Epithelial cell of prostate (primary cell): ENCODE measurements at places on chromosomes 4 and X.

DNA sequence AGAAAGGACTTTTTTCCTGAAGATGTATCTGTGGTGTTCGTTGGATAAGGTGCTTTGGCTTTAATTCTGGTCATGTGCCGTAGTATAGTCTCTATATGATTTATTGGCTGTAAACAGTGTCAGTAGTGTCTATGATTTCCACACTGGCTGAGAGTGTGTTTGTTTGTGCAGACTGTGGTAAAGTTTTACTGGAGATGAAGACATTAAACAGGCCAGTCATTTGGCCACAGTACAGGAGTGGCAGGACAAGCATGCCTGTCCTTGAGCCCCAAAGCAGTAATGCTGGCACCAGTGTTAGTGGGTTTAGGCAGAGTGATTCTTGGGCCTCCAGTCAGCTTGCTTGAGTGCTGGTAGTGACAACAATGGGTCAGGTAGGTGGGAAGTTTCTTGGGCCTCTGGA, 1023.9 kb upstream of the GRID2 start:
- DNase-seq = no peak

DNA sequence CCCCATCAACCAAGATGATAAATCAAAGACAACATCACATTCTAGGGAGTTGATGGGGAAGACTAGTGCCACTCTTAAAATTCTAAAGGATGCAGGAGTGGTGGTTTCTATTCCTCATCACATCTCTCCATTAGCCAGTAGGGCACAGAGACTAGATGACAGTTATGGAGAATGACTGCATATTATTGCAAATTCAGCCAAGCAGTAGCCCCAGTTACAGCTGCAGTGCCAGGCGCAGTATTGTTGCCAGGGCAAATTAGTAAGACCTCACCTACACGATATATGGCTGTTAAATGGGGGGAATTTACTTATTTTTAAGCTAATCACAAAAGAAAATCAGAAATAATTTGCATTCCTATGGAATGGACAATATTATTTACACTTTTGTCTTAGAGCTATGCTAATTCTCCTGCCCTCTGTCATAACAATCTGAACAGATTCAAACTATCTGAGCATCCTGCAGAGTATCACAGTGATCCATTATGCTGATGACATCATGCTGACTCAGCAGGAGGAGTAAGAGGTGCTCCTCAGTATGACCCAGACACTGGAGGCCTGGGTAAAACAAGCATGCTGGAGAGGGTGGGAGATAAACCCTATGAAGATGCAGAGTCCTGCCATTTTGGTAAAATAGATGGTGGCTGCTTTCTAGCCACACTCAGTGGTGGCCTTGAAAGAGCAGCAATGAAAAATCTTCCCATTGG, 24.7 kb downstream of the ETNPPL start:
- DNase-seq = no peak

GRCh38 chr4:2051086-2051485, 8.0 kb upstream of the NAT8L start:
- DNase-seq = no peak

- DNase-seq = no peak
Observed at GRCh38 chrX:47030339-47030738, 47.9 kb upstream of the RGN start.

DNA sequence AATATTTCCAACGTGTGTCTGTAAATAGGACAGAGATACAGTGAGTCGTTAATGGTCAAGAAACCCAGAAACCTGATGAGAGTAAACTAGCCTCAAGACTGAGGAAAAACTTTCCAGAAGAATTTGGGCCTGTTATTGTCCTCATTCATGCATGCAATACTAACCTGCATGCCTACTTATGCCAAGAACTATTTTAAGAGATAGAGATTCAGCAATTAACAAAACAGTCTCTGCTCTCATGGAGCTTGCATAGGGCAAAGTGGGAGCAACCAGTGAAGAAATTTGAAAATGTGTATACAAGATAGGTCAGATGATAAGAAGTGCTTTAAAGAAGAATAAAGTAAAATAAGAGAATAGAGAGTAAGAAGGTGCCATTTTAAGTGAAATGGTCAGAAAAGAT, 66.1 kb upstream of the FRG1 start:
- DNase-seq = no peak

GRCh38 chrX:43456063-43456462, 200.0 kb upstream of the MAOA start:
- no peak for DNase-seq

GRCh38 chrX:65751519-65751918, 84.1 kb downstream of the MSN start:
- no peak for DNase-seq

- no peak for DNase-seq
Observed at GRCh38 chrX:49701323-49701722, 5.5 kb upstream of the PAGE1 start.

GRCh38 chrX:72392042-72392441, 86.3 kb upstream of the CITED1 start:
- no peak for DNase-seq

GRCh38 chr4:30586850-30587249, 133.3 kb upstream of the PCDH7 start:
- DNase-seq = no peak
